ENCODE measurements at places on chromosomes 2 and 18.

DNA sequence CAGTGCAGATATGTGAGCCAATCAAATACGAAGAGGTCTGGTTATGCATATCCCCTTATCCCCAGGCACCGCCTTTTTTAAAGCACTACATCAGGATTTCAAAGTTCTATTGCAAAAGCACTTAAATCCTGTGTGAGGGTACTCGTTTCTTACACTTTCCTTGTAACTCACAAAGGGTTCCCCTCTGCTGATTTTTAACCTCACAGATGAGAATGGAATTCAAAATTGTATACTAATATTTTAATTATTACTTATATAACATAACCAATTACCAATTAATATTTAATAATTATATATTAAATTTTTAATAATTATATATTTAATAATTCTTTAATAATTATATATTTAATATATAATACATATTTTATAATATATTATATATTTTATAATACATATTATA, 126.2 kb upstream of the MAPRE2 start:
- no peak for DNase-seq

DNA sequence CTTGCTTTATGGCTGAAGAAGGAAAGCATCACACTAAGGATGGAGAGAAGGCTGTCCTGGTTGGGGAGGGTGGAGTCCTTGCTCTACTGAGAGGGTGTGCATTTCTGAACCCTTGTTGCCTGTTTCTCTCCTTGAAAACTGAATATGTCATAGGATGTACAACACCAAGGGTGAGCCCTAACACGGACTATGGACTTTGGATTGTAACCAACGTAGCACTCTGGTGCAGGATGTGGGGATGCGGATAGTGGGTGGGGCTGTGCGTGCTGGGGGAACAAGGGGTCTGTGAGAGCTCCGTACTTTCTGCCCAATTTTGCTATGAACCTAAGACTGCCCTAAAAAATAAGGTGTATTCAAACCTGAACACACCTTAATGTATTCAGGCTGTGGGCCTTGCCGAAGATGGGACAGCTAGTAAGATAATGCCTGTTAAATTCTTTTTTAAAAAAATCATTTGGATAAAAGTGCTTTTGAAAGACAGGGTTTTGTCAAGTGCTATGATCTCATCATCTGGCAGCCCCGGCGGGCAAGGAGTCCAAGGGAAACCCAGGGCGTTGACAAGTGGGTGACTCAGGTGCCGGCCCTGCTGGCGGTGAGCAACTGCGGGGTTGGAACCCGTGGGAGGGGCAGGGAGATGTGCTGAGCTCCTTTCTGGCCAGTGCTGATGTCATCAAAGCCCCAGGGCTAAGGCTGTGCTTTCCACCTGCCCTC, 54.0 kb downstream of the GATA6 start:
- DNase-seq = no peak

DNA sequence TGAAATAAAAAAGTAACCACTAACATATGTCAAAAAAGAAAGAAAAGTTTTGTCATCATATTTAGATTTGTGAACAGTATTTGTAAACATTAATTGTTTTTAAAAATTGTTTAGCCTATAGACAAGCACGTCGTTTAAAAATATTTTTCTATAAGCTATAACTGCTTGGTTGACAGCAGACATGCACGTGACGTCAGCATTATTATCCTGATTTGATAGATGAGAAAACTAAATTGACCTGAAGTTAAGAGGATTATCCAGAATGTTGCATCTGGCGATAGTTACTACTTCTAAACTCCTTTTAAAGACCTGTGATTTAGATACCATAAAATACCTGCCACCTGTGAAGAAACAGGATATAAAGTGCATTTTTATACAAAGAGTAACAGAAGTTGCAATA, 156.9 kb upstream of the BARD1 start:
- no peak for DNase-seq

GRCh38 chr2:206474099-206474498, 30.8 kb downstream of the ADAM23 start:
- DNase-seq = no peak

DNA sequence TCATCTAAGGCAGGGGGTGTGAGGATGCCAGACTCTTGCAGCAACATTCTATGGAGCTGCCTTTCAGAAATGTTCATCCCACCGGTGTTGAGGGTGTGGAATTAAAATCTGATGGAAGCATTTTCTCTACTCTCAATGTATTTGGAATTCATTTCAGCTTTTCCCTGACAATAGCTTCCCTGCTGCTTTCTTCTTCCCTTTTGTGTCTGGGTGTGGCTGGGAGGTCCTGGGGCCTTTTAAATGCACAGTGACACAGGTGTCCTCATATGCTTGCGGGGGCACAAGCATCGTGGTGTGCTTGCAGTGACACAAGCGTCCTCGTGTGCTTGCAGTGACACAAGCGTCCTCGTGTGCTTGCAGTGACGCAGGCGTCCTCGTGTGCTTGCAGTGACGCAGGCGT, 43.4 kb upstream of the ASB18 start:
- no peak for DNase-seq

DNA sequence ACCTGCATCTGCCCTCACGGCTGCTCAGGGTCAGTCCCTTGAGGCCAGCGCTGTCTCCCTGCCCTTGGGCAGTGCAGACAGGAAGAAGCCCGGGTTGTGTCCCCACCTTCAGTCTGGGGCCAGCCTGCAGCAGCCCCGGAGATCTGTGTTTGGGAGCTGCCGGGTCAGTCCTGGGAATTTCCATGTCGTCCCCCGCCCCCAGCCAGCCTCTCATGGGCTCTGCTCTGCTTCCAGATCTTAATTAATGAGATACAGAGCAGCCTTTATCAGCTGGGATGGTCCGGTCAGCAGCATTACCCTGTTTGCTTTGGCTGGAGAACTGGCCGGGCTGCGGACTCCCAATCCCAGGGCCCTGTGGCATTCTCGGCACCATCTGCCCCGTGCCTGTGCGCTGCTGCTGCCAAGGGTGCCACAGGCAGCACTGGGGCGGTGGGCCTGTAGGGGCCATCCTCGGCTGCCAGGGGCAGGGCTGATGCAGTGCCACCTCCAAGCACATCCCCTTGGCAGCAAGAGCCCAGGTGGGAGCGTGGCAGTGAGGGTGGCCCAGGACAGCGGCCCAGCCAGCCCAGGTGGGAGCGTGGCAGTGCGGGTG, 2.4 kb downstream of the BOK start:
- no peak for DNase-seq

GRCh38 chr18:4236940-4237663, 218.0 kb downstream of the DLGAP1 start:
- no peak for DNase-seq

DNA sequence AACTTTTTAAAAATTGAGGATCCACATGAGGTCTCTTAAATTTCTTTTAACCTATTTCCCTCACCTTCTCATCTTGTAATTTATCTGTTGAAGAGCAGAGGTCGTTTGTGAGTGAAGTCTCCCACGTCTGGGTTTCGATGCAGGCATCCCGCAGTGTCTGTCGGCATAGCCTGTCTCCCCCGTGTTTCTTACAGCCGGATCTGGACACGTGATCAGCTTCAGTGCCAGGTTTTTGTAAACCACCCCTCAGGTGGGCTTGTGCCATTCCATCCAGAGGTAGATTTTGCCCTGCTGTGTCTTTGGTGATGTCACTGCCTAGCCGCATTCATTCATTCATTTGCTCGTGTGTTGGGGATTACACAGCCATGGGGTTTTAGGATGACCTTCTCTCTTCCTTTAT, 16.2 kb downstream of the AQP12A start:
- no peak for DNase-seq

DNA sequence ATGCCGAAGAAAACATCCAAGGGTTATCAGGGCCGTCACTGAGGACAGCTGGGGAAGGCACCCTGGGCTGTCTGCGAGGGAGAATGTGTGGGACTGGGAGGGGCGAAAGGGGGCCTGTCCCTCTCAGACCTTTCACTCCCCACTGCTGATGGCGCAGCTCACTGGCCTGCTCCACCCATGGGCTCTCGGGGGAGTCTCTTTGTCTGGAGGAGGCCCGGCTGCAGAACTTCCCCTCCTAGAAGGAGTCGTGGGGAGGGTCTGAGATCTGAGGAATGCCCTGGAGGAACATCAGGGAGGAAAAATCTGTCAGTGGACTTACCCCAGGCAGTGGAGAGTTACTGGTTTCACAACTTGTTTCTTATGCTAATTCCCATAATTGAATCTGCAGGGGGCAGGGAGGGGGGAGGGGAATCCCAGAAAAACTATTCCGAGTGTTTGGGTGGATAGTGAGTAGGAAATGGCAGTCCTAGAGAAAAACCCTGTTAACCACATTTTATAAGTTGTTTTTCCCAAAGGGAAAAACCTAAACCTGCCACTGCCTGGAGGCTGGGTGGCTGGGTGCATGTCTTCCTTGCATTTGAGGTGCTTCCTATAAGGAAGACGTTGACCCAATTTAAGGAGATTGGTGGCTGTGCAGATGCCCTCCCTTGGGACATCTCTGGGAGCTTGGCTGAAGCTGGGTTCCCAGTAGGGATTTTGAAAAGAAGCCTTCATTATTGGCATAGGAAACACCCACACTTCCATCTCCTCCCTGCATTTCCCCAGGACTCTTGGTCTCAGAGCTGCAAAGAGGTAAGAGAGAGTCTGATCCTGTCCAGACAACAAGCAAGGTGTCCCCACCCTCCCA, 11.7 kb upstream of the SEMA4C start:
- no peak for DNase-seq

DNA sequence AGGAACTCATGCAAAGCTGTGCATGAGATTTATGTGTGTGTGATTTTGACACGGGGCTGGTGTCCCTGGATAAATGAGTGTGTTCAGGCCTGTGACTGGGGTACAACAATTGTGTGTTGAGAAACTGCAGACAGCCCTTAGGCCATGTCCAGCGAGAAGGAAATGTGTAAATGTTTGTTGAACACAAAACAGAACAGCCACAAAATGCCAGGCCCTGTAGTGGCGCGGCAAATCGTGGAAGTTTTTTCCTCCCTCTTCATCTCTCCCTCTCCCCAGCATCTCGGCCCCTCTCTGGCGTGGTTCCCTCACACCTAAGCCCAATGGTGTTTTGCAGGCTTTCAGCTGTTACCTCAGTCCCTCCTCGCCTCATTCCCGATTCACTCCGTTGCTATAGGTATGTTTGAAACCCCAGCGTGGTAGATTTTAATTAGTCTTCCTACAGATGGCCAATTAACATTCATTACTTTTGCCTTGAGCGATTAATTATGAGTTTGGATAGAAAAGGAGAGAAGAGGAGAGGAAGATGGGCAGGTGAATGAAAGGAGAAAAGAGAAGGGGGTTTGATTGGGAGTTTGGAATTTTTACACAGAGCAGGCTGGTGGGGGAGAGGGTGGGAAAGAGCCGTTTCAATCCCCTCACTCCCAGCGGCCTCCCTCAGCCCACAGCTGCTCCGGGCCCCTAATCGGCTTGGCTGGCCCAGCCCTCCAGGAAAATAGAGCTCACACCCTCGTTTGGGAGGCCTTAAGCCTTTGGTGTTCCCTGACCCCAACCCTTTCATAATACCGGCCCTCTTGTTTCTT, 10.8 kb downstream of the SPR start:
- no peak for DNase-seq

DNA sequence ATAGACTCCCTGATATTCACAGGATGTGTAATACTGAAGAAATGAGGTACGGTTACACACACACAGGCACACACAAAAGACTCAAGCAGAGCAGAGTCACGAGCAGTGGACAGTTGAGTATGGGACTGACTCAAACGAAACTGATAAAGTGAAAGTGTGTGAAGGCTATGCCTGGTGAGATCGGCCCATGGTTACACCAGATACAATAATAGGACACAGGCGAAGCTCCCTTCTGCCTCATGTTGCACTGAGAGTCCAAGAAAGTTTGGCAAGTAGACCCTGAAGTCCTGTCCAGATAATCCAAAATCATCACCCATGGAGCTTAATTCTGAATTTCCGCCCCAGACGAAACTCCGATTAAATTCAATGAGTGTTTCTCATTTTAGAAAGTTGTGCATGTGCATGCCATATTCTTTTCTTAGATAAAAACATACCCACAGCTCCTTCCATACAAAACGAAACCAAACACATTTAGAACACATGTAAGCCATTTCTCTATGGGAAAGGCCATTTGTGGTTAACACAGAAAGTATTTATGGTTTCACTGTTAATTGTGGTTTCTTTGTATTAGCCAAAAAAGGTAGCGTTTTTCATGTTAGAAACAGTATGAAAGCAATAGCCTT, 567.6 kb downstream of the PLCL1 start:
- DNase-seq = no peak

GRCh38 chr18:9868857-9869714, 16.7 kb upstream of the TXNDC2 start:
- DNase-seq = no peak

DNA sequence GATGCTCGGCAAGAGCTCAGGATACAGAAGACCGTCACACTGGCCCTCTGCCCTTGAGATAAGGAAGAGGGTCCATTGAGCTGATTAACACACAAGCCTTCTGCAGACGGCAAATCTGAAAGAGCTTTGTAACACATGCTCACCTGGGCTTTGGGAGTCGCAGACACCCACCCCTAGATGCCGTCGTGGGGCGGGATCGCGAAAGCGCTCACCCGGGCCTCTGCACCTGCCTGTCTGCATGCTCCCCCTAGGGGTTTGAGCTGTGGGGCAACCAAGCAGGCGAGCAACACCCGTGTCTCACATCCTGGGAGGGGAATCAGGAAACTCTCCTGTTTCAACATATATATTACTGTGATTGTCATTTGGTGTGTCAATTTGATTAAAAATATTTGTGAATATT, 99.8 kb upstream of the KCNH7 start:
- DNase-seq = no peak
